ENCODE measurements at places on chromosomes 4 and X. TPM values are rescaled to one million over a fixed set of nuclear protein-coding genes. Genes with fewer than 3 reads are reported as not detected.
A peak's percentile ranks its signal among the peaks of the same experiment; 100 is the strongest.

ATG4A gene
- total RNA-seq = 20.0 TPM

PF4V1 gene
- not detected for total RNA-seq

BANK1 gene
- total RNA-seq = 0.47 TPM

SYAP1 gene
- 18.5 TPM for total RNA-seq

SOWAHB gene
- 0.05 TPM for total RNA-seq

SHROOM4 gene
- not detected for total RNA-seq

FRMPD4 gene
- 0.56 TPM for total RNA-seq

SUPT20HL1 gene
- total RNA-seq = not detected

HSD17B13 gene
- not detected for total RNA-seq

DNA sequence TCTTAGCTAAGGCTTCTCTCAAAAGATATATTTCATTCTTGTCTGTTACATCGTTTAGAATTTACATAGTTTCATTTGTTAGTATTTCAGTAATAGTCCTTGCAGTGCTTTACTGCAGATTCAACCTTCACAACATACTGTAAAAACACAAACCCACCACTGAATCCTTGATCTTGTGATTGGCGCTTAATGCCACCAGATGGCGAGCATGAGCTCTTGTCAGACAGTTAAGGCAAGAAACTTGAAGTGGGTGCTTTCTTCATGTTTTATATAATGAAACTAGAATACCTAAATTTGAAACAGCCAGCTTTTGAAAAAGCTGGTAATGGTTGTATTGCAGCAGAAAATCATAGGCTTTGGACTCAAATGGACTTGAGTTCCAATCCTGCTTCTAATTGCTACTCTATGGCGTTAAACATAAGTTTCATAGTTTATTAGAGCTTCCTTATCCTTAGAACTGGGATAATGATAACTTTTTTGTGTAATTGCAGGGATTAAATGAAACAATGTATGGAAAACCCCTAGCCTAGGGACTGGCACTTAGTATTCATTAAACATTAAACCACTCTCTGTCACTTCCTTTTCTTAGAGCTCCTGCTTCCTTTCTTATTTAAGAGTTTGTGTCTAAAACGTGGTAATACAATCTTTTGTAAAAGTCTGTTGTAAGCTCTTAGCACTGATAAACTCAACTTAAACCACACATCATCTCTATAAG, 95.1 kb downstream of the USP9X start:
- DNase-seq = peak; percentile 46

GRCh38 chrX:111005166-111005565, 90.8 kb upstream of the PAK3 start:
- no peak for DNase-seq

DNA sequence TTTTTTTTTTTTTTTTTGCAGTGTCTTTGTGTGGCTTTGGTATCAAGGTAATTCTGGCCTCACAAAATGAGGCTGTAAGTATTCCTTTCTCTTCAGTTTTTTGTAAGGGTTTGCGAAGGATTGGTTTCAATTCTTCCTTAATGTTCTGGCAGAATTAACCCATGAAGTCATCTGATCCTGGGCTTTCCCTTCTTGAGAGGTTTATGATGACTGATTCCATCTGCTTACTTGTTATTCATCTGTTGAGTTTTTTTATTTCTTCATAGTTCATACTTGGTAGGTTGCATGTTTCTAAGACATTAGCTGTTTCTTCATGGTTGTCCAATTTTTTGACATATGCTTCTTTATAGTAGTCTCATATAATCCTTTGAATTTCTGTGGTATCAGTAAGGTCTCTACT, 181.4 kb upstream of the PDE5A start:
- no peak for DNase-seq

GRCh38 chrX:103483720-103484119, 35.6 kb downstream of the RAB40A start:
- no peak for DNase-seq

GRCh38 chr4:138867404-138867803, 148.2 kb upstream of the NOCT start:
- no peak for DNase-seq

- no peak for DNase-seq
These were observed 55.0 kb downstream of the BEX3 start for GRCh38 chrX:103431316-103431715.

DNA sequence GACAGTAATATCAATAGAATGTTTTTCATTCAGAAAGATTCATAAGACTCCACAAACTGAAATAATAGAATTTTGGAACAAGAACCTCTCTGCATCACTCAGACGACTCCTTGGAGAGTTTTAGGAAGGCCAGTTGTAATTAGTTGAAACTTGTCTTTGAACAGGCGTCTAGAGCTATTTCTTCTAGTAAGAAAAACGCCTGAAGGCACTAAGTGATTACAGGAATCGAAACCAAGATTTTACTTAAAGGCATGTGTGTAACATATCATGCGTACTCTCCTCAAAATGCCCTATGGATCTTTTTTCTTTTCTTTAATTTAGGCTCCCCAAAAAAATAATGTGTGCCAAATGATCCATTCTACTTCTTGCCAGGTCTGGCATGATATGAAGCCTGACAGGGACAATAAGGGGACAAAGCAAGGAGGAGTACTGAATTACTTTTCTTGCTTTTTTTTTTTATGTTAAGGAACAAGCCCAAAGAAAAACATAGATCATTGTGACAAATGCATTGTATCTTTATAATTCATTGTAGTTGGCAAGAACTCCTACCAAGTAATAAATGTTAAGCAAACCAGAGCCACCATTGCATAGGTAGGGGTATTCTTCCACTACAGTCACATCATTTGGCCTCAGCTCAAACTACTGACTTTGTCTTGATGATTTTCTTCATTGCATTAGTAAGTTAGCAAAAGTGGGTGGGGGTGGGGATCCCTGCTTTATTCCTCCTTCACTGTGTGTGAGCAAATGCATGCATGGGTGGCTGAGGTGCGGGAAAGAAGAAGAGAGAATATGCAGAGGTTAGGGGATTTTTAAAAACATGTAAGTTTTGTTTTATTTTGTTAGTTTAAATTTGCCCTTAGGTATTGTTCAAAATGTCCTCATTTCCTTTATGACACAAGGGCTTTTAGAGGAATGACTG, 79.9 kb upstream of the ATOH1 start:
- DNase-seq = no peak

DNA sequence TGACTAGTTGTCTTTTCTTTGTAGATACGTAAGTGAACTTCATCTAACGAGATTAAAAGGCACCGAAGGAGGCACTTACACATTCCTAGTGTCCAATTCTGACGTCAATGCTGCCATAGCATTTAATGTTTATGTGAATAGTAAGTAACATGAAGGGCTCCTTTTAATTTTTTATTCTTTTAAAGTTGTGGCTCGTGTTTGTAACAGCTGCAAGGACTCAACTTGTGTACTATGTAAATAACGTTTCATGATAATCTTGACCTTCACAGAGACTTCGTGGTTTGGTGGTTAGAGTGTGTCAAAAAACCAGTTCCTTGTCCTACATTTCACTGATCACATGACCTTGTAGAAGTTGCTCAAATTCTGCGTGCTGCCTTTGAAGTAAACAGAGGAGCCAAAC, 51.6 kb downstream of the KIT start:
- DNase-seq = peak; percentile 13

DNA sequence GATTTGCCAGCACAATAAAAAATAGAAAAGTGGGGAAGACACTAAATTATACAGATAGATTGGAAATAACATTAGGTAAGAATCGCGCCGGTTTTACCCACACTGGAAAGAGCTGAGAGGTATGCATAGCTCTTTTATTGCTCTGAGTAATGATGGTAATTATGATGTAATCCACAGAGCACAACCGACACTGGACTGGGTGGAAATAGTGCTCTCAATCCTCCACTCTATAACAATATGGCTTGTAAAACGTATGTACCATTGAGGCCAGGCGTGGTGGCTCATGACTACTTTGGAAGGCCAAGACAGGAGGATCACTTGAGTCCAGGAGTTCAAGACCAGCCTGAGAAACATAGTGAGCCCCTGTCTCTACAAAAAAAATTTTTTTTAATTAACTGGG, 104.3 kb upstream of the RAPGEF2 start:
- DNase-seq = no peak

- DNase-seq = no peak
These were observed 457.9 kb downstream of the BCOR start for GRCh38 chrX:39639871-39640270.

DNA sequence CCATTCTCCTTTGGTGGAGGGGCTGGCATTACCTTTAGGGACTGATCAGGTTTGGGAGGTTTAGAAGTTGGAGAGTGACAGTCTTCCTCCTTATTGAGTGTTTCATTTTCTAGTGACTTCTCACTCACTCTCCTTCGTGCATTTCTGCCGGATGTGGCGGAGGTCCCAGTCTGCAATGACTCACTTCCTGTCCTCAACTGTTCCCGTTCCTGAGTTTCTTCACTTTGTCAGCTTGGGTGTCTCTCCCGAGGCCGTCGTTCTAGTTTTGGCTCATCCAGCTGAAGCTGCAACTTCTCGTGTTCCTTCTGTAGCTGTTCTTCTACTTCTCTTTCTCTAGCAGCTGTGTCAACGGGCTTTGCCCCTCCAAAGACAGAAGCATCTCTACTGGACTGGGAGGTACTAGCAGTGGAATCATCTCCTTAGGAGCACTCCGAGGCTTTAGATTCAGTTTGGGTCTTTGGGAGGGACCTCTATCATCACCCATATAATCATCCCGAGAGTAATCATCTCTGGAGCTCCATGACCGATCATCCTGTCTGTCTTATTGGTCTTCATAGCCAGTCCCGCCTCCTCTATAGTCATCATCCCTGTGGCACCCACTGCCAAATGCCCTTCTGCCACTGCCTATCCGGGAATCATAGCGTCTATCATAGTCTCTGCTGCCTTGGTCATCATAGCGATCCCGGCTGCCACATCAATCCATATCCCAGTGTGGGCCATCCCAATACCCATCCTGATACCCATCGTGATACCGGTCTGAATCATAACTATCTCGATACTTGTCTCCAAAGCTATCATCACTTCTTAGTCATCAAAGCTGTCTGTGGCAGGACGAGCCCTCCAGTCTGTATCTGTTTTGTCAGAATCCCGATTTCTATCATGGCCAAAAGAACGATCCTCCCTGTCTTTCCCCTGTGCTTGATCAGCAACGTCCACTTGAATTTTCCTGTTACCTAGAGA, 35.3 kb upstream of the VSIG4 start:
- DNase-seq = no peak

GRCh38 chrX:30881797-30882196, 7.3 kb downstream of the TAB3 start:
- no peak for DNase-seq

DNA sequence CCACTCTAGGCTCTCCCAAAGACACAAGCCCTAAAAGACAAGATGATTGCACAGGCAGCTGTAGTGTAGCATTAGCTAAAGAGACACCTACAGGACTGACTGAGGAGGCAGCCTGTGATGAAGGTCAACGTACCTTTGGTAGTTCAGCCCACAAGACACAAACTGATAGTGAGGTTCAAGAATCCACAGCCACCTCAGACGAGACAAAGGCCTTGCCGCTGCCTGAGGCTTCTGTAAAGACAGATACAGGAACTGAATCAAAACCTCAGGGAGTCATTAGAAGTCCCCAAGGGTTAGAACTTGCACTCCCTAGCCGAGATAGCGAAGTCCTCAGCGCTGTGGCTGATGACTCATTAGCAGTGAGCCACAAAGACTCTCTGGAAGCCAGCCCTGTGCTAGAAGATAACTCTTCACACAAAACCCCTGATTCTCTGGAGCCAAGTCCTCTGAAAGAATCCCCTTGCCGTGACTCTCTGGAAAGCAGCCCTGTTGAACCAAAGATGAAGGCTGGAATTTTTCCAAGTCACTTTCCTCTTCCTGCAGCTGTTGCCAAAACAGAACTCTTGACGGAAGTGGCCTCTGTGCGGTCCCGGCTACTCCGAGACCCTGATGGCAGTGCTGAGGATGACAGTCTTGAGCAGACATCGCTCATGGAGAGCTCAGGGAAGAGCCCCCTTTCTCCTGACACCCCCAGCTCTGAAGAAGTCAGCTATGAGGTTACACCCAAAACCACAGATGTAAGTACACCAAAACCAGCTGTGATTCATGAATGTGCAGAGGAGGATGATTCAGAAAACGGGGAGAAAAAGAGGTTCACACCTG, 306.3 kb downstream of the ANK2 start:
- peak; percentile 96 for DNase-seq

DNA sequence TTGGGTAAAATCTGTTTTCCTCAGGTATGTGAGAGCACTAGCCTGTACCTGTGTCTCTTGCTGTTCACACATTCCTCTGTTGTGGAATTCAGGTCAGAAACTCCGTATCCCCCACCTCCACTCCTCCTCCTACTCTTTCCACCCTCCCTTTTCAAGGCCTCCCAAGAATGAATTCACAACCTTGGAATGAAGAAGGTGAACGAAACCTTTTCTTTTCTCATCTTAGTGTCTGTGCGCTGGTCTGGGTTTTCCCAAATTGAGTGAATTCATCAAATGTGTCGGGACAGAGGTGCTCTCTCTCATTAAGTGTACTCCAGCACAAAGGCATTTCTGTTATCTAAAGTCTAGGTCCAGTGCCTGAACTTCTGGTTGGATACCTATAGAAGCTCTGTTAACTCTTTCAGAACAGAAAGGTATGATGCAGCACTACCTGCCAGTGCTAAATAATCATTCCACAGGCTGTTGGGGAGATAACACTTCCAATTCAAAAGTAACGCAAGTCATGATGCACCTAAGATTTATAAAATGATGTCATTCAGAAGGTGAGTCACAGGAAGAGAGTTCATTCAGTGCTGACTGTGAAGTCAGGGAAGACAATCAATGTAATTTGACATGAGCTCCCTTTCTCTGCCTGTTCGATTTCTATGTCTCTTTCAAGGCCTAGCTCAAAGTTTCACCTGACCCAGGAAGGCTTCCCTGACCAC, 41.9 kb downstream of the COL4A6 start:
- DNase-seq = no peak

DNA sequence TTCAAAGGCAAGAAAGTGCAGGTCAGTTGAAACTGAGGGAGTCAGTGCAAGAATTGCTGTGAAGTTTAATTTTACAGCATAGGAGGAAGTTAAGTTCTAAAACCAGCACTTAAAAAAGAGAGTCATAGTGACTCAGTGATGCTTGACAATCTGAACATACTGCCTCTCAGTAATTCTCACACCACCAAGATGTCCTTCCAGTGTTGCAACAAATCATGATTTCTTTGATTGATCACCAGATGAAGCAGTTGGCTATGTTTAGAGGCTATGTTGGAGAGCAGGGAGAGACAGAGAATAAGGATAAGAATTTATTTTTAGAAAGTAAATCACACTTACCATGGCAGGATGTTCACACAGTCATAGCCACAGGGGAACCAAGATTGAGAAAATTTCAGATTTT, 13.2 kb downstream of the TRIM2 start:
- no peak for DNase-seq

DNA sequence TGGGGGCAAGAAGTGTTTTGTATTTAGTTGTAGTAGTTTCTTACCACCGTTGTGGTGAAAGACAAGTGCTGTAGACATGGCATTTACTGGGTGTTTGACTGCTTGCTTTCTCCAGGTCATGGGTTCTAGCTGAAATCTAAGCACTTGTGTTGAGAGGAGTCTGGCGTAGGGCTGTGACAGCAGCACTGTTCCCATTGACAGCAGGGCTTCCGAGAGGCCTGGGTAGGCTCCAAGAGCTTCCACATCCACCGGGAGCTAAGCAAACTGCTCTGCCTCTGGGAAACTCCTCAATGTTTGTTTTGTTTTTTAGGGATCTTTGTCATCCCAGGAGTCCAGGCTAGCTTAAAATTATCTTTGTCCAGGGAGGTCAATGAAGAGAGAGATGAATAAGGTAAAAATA, 44.3 kb downstream of the BMPR1B start:
- no peak for DNase-seq
